WTC11 (cell line): ENCODE measurements at places on chromosomes 2 and 18.
A peak's percentile ranks its signal among the peaks of the same experiment; 100 is the strongest.

GRCh38 chr2:96524482-96525210 lies 11.9 kb upstream of the ARID5A start:
- DNase-seq: no peak

- DNase-seq: no peak
Measured at GRCh38 chr2:144597894-144598593, 78.1 kb upstream of the ZEB2 start.

DNA sequence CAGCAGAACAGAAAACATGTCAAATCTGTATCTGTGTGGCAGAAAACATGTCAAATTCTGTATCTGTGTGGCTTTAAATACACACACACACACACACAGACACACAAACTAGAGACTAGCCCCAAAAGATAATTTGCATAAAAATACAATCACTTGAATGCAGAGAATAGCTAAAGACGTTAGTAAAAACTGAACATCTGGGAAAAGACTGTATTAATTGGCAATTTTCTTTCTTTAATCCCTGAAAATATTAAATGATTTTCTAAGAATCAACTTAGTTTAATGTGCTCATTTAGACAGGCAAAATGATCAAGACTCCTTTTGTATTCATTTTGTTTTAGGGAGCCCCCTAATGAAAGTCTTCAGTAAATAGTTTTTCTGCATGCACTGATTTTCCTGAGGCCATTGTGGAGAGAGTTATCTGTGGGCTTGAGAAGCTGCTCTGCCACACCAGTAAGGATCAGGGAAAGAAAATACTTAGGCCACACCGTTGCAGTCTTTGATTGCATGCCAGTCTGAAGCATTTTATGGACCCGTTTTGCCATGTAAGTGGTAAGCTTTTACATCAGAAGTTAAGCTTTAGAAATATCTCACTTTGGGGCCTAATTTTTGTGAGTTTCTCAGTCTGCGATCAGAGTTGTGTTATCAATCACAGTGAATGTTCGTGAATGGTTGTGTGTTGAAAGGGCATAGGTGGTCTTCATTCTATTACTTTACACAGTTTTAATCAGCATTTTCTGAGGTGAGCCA lies 2.2 kb downstream of the SPATS2L start:
- DNase-seq: no peak

GRCh38 chr2:34316788-34317187 lies 717.7 kb upstream of the FAM98A start:
- DNase-seq: no peak

- DNase-seq: no peak
Measured at GRCh38 chr18:58562146-58562998, 66.5 kb downstream of the ALPK2 start.

DNA sequence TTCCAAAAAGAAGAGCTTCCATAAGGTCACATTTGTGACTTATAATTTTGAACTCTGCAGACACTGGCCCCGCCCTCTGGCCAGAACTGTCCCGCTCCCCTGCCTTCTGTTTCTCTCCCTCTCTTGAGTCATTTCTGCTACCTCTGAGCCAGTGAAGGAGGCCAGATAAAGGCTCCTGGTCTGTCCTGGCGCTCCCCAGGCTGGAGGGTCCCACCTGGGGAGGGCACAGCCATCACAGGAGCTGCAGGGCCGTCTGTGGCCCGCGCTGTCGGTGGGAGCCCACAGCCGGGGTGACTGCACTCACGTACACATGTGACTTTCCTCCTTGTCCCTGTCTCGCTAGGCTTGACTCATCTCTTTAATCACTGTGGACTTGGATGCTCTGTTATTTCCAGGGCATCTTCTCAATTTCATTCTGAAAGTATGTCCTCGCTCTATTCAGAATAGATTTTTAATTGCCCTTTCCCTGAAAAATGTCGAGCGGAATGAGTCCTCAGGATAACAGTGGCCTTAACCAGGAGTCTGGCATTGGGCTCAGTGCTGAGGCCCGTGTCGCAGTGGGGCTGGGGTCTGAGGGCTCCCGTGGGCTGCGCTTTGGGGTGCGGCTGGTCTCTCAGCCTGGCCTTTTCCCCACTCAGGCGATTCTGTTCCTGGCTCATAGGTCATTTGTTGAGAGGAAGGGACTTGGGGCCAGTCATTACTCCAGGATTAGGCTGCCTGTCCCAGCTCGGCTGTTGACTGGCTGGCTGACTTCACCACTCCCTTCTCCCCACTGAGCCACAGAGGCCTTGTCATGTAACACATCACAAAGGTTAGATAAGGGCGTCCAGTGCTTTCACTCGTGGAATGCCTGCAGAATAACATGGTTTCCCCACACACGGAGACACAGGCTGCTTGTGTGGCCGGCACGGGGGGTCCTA lies 34.5 kb downstream of the KLHL29 start:
- no peak for DNase-seq

- no peak for DNase-seq
Measured at GRCh38 chr2:71744781-71745180, 291.4 kb downstream of the DYSF start.

DNA sequence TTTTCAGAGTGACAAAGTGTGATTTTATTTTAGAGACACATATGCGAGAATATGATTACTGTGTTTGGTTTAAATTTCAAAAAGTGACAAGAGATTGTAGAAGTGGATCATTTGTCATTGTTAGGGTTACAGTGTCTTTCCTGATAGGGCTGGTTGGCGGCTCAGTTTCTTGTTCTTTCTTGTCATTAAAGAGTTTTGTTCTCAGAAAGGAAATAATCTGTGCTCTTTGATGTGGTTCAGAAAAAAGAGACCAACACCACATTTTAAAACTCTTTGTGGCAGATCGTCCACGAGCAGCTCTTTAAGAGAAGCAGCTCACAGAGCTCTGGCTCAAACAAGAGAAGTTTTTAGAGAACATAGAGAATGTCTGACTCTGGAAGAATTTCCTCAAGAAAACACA lies 45.6 kb upstream of the ZNF532 start:
- no peak for DNase-seq

DNA sequence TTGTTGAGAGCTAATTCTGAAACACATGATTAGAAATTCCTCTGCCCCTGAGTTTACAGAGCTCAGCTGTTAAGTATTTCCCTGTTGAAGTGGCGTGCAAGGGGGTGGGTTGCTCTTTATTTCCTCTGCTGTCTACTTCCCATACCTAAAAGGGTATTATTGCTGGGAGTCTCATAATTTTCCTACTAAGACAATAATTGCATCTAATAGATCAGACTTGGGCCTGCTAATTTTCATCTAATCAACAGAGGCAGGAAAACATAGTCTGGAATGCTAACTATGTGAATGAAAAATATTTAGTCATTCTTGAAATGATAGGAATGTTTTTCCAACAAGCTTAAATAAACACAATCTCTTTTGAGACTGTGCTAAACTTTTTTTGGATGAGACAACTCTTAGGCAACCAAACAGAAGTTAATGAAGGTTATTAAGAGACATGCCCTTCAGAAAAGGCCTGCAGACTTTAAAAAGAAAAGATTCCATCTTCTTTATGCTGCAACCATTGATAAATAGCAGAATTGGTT lies 111.4 kb downstream of the FEZ2 start:
- no peak for DNase-seq

DNA sequence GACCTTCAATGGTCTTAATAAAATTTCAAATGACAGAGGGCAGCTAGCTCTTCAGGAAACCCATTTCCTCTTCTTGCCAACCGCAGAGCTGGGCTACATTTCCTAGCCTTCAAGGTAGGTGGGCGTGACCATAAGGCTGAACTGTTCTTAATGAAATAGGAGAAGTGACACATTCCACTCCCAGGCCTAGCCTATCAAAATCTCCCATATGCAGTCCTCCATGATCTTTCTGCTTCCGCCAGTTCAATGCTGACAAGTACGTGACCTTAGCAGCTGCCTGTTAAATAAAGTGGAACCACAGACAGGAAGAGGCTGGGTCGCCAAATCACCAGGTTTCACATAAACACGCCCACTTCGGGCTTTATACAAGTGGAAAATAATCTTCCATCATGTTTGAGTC lies 13.2 kb downstream of the SERPINE2 start:
- DNase-seq: no peak

- DNase-seq: no peak
Measured at GRCh38 chr18:12819841-12820240, 64.2 kb downstream of the PTPN2 start.

DNA sequence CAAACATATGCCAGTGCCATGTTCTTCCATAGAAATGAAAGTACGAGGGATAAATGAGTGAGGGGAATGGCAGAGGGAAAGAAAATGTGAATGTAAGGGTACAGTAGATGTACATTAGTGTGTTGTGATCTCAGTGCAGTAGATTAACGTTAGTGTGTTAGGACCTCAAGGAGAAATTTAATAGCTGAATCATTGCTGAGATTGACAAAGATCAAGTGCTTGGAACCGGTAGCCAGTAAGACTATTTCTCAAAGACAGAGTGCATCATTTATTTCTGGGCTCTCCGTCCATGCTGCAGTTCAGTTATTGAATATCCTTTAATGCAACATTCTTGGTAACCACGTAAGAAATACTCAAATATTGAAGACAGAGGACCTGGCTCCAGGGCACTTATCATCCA lies 246.0 kb downstream of the PTPRM start:
- no peak for DNase-seq

GRCh38 chr2:114610677-114611076 lies 168.2 kb downstream of the DPP10 start:
- no peak for DNase-seq

DNA sequence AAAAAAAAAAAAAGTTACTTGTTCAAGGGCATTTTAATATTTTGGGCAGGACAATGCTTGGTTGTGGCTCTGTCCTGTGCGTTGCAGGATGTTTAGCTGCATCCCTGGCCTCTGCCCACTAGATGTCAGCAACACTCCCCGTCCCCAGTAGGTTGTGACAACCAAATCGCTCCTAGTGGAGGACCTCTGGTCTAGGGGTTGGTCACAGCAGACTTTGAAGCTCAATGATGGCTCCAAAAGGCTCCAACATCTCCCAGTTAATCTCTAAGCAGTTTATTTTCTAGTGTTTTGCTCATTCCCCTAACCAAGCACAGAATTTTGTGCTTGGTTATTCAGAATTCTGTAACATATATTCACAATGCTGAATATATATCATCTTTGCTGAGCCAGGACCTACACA lies 67.0 kb downstream of the CHRNA1 start:
- DNase-seq: peak; percentile 76

DNA sequence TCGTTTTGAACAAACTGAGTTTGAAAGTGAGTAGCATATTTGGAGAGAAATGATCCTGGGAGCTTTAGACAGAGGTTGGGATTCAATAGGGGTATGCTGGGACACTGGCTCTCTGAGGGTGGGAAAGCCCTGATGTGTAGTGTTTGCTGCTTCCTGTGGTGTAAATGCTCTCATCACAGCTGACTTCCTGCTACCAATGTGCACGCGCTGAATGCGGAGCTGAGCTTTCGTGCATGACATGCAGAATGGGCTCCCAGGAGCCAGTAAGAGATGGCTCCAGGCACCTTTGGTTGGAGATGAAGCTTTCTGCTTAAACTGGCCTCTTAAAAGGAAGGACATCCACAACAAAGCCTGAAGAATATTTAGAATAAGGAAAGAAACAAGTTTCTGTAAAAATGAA lies 224.1 kb upstream of the CCDC150 start:
- DNase-seq: no peak

GRCh38 chr2:125471963-125472362 lies 1184.0 kb upstream of the GYPC start:
- peak; percentile 75 for DNase-seq

DNA sequence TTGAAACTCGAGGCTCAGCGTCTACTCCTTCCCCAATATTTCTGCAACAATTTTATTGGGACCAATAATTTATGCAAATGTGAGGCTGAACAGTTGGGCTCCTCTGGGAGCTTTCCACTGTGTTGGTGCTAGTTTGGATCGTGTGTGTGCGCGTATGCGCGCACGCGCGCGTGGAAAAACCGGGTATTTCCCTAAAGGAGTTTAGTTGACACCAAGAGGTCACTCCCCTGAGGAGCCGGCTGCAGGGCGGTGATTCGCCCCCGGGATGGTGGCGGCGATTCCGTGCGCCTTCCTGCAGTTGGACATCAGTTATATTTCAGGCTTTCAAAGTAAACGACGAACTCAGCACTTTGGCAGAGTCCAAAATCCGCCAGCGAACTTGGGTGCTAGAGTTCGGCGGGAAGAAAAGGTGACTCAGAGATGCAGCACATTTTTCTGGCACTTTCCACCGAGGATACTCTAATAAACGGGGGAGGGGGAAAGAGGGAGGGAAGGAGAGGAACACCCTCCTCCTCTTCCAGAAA lies 186.5 kb upstream of the FANCL start:
- peak; percentile 56 for DNase-seq

DNA sequence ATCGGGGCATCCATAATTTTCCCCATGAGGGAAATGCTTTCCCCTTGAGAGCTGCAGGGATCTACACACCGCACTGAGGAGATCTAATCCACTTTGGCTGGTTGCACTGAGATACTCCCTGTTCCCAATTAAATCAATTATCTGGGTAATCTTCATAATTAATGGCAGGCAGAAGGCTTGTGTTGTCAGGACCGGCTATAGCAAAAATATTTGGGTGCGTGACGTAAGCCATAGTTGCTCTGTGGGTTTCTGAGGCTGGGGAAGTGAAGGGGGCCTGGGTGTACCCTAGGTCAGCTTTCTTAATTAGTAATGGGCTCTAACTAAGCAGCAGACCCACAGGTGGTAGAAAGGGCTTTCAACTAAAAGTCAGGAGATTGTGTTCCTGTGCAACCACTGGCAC lies 62.8 kb upstream of the UPP2 start:
- DNase-seq: no peak

- DNase-seq: peak; percentile 28
Measured at GRCh38 chr2:117832905-117833613, 18.6 kb downstream of the DDX18 start.

GRCh38 chr2:69505710-69506109 lies 68.5 kb upstream of the NFU1 start:
- DNase-seq: no peak

GRCh38 chr2:85033388-85033787 lies 62.4 kb downstream of the KCMF1 start:
- DNase-seq: no peak

DNA sequence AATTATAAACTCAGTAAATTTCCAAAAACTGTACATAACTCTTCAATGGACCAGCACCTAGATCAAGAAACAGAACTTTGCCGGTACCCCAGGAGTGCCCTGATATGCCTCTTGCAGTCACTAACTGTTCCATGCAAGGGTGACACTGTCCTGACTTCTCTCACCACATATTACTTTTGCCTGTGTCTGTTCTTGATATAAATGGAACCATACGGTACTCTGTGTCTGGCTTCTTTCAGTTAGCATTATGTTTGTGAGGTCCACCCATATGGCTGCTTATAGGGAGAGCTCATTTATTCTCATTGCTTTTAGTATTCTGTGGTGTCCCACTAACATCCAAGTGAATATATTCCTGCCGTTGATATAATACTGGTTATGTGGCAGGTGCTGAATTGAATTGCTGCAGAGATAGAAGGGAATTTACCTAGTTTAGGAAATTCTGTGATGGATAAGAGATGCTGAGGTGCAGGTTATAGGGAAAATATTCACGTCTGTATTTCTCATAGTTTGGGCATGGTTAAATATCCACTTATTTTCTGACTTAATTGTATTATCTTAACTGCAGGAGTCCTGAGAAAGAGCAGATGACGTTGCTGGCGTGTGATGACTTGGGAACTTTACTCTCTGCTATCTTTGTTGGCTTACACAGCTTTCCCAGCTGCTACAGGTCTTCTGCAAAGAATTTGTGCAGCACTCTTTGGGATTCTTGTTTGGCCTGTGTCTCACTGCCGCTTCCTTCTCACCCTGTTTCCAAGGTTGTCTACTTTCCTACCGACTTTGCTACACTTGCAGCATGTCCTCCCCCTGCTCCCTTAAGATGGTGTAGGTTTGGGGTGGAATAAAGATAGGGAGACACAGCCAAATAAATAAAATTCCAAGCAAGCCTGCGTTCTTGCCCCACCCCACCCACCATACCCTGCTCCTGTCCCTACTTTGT lies 107.9 kb downstream of the MAP4K4 start:
- DNase-seq: no peak
